C1 segment of cervical spinal cord (tissue), 14 donors: ENCODE measurements at places on chromosomes 7 and 10.
A peak's percentile ranks its signal among the peaks of the same experiment; 100 is the strongest.

GRCh38 chr10:34024693-34025425, 690.4 kb upstream of the NRP1 start:
- no peak for DNase-seq

- no peak for DNase-seq
These were observed 374.5 kb downstream of the PHTF2 start for GRCh38 chr7:78172933-78173591.

GRCh38 chr7:132347858-132348257, 228.4 kb downstream of the PLXNA4 start:
- DNase-seq = no peak

GRCh38 chr7:69403169-69403568, 195.1 kb upstream of the AUTS2 start:
- no peak for DNase-seq

GRCh38 chr7:363626-364025, 73.7 kb downstream of the FOXL3 start:
- no peak for DNase-seq

DNA sequence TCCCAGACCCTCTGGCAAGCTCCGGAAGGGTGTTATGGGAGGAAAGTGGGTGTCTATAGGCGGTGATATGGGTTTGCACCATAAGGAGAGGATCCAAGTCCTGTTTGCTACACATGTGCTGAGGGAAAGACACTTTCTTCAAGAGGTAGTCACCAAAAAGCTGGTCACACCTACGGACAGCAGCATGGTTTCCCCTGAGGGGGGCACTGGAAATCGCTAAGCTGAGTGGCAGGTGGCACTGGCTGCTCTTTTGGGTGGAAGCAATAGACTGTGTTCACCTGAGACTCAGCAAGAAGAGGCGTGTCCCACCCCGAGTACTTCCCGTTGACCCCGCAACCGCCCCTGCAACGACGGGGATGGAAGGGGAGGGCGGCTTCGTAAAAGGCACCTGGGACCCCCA, 1.8 kb upstream of the FOXI2 start:
- DNase-seq = no peak

GRCh38 chr7:97601931-97602457, 129.9 kb upstream of the TAC1 start:
- no peak for DNase-seq

DNA sequence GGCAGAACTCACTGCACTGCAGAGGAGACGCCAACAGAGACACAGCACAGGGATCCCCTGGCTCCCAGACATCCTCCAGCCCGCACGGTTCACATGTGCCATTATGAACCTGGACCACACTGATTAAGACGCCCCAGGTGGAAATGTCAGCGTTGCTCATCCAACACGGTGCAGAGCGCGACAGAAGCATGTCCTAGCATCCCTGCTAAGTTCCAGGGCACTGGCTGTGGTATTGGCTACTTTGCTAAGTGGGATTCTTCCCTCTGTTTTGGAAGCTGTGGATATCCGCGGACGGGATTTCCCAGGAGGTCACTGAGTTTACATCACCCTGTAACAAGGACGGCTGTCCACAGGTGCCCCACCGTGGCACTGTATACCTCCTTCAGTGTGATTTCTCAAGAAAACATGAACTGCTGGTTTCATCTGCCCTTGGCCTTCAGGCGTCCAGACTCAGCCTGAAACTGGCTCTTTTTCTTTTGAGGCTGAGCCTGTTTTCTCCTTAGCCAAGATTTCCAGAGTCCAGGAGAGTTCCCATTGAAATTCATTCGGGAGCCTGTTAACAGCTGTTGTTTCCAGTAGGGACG, 324.0 kb downstream of the WDR37 start:
- DNase-seq = no peak

GRCh38 chr7:55129541-55130394, 111.0 kb downstream of the EGFR start:
- no peak for DNase-seq

DNA sequence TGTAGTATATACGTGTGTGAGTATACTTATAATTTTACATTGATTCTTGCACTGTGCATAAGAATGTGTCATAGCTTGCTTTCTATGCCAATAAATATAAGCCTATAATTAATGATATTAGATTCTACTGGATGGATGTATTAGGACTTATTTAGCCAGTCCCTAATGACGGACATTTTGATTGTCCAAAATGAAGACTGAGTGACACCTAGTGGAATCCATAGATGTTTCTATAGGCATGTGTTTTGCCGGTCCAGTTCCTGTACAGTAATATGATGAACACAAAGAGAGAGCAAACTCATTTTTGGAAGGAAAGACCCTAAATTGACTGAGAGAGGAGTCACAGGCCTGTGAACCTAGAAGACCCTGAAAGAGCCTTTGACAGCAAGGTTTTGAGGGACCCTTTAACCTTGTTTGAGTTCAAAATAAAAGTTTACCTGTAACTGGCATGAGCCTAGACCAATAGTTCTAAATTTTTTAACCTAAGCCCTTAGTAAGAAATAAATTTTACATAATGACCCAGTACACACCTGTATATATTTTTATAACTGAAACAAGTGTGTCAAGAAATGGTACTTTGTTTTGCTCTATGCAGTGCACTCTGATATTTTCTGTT, 42.4 kb upstream of the AGBL3 start:
- no peak for DNase-seq

GRCh38 chr7:131038153-131038552, 289.5 kb upstream of the MKLN1 start:
- no peak for DNase-seq

GRCh38 chr10:71237843-71238623, 25.7 kb downstream of the UNC5B start:
- no peak for DNase-seq

GRCh38 chr10:133044401-133044811, 43.3 kb upstream of the ADGRA1 start:
- no peak for DNase-seq

GRCh38 chr10:128843972-128844371, 623.1 kb upstream of the MGMT start:
- DNase-seq = no peak

- no peak for DNase-seq
These were observed 805.1 kb downstream of the TNS3 start for GRCh38 chr7:46776790-46777189.

DNA sequence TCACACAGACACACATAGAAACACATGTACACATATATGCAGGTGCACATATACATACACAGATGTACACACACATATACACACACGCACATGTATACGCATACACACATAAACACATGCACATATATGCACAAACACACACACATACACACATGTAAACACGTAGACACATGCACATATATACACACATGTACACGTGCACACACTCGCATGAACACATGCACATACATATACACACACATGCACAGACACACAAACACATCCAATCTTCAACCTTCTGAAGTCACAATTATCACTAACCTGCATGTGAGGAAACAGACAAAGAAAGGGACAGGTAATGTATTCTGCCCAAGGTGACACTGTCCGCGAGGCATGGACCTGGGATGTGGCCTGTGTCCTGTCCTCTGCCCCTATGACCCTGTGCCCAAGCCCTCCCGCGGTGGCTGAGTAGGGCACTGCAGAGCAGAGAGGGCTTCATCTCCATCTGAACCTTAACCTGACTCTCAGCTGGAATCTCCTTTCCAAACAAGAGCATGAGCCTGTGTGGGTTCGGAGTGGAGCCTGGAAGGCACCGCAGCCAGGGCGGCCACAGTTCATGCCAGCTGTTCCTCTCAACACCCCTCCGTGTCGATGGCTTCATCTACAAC, 660.9 kb downstream of the SDK1 start:
- DNase-seq = no peak

DNA sequence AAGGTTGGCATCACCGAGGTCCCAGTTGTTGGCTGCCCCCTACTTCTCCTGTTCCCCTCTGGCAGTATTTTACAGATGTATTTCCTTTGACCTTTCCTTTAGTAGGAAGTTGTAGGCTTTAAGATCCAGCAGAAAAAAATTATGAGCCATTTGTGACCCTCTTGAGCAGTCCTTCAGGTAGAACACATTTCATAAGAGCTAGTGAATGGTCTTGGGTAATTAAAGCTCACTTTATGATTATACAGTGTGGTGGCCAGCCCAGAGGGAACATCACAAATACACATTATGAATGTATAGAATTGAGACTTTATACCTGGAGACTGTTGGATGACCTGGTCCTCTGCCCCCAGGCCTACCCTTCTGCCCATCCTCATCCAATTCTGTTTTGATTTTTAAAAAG, 57.0 kb downstream of the KAT6B start:
- DNase-seq = no peak

GRCh38 chr7:46939089-46939488, 642.8 kb downstream of the TNS3 start:
- no peak for DNase-seq

- no peak for DNase-seq
These were observed 68.0 kb downstream of the PTPRE start for GRCh38 chr10:127974911-127975310.

DNA sequence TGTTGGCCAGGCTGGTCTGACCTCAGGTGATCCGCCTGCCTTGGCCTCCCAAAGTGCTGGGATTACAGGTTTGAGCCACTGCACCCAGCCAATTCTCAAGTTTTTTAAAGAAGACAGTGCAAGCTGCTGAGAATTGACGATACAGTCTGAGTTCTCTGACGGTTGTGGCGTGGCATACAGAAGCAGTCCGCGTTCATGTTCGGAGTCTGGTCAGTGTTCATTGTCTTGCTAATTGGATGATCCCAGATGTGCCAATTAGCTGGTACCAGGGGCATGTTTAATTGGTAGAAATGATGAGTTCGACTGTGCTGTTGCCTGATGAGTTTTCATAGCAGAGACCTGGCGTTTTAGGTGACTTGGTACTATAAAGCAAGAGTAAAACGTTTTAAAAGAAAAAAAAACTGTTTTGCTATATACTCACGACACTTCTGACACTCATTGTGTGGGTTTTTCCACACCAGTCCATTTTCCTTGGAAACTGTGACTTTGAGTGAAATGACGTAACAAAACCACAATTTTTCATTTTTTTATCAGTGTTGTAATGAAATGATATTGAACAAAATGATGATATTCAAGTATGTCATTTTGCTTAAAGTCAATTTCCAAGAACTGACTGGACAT, 32.3 kb downstream of the CAMK1D start:
- no peak for DNase-seq

DNA sequence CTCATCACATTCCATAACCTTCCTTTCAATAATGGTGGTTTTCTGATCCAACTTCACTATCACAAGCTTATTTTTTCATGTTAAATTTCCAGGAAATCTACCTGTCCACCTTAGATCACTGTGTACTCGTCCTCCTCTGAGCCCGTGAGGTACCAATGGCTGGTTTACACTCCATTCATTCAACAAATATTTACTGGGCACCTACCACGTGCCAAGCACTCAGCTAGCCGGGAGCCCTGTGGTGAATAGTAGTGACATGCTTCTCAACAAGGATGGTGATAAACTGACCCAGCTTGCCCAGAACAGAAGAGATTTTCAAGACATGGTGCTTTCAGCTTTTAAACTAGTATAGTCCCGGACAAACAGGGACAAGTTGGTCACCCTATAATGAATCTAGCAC, 98.2 kb downstream of the FAM204A start:
- DNase-seq = no peak

DNA sequence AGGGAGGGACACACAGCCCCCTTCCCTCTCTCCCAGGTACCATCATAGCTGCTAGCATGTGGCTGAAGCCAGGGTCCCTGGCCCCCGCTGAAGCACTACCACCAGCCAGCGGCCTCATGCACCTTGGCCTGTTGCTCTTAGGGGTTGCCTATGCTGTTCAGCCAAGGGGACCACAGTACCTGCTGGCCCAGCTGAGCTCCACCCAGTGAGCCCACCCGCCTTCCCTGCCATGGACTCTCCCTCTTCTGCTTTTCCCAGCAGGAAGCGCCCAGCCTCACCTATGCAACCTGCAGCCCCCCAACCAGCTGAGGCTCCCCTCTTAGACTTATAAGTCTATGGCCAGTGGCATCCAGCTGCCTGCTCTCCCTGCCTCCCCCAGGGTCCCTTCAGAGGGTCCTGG, 8.7 kb upstream of the MTPAP start:
- DNase-seq = no peak

DNA sequence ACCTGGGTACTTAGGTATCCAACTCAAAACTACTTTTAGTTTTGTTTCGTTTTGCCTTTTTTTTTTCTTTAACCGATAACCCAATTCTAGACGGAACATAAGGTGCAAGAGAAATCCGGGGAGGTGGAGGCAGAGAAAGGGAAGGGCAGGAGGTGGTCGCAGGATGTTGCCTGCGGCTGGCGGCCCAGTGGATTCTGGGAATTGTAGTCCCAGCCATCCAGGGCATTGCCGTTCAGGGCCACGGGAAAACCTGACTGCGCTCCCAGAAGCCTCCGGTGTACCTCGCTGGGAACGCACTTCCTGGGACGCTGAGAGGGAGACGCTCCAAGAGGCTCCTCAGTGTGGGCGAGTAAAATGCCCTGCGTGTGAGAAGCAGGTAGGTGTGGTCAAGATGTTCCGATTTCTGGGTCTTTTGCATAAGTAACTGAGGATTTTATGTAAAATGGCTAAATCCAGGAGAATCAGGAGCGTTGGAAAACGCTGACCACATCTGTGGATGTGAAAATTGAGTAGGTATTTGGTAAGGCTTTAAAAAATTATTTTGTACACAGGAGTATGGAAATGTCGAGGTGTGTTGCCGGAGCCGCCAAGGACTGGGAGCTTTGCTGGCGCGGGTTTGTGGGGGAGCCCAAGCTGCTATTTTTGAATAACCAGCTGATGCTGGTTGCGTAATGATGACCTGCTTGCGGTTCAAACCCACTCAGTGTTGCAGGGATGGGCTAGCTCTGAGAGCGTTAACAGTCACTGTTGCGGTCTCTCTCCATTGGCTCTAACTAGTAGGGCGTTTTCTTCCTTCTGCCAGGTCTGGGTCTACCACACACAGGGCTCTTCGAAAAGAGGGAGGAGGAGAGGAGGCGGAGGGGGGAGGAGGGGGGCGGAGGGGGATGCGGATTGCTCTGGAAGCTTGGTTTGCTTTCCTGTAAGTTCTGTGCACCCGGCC, at the start of gene CLDN12:
TSS of gene CLDN12 (plus strand) at position 288 of the 940 bp plus-strand sequence. CDS start 9,216 bp downstream, outside the sequence.
- peak; percentile 71 for DNase-seq

GRCh38 chr7:25028370-25029021, 48.5 kb upstream of the OSBPL3 start:
- no peak for DNase-seq

DNA sequence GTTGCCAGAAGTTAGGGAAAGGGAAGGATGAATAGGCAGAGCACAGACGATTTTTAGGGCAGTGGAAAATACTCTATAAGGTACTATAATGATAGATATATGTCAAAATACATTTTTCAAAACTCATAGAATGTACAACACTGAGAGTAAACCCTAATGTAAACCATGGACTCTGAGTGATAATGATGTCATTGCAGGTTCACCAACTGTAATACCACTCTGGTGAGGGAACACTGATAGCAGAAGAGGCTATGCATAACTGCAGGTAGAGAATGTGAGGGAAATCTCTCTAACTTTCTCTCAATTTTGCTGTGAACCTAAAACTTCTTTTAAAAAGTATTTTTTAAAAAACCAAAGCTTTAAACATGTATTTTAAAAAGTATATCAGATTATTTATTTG, 22.1 kb downstream of the POT1 start:
- DNase-seq = no peak

DNA sequence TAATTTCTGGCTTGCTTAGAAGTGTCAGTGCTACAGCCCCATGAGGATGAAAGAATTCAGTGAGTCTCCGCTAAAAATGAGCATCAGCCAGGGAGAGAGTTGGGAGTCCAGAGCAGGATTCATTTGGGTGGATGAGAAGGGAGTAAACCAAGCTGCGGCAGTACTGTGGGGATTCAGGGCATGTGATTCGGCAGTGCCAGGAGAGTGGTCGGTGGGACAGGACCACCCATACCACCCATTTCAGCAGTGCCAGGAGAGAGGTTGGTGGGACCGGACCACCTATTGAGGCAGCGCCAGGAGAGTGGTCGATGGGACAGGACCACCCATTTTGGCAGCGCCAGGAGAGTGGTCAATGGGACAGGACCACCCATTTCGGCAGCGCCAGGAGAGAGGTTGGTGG, 144.2 kb downstream of the CELF2 start:
- DNase-seq = no peak
